ENCODE measurements at places on chromosomes 6 and 20.

DNA sequence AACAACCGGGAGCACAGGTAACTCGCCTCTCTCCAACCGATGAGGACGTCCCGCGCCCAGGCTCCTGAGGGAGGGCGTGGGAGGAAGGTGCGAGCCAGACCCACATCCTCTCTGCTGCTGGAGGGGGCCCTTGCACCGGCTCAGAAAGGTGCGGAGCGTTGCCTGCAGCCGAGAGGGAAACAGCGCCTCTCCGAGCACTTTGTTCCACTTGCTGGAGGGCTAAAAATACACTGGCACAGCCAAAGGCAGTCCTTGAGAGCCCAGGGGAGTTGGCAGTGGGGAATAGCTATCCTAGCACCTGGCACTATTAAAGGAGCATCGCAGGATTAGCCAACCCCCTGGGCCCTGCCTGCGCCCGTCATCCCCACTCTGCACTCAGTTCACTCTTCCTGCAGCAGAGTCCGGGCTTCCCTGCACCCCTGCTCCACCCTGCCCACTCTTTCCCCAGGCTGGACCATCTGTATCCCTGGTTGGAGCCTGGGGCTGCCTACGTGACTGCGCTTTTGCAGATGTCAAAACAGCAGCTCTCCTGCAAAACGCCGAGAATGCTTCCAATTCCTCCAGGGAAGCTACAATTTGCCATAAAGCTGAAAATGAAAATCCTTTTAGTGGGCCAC is 108.9 kb downstream of the SNX5 start:
- DNase-seq, result no peak

- peak; percentile 42 for DNase-seq
These were observed 6.3 kb upstream of the TBC1D22B start for GRCh38 chr6:37251211-37251780.

DNA sequence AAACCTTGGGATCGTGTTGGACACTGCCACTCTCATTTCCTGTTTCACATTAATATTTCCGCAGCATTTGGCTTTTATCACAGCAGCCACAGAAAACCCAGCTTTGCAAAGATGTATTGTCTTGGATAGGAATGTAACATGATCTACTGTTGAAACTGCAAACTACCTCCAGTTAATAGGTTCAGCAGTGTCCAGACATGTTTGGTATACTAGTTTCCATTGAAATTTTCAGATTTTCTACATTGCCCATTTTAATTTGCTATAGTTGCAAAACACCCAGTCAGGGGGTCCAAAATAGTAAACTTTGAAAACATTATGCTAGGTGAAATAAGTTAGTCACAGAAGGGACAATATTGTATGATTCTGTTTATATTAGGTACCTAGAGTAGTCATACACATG is 3.3 kb downstream of the ANKRD6 start:
- DNase-seq, result peak; percentile 10

DNA sequence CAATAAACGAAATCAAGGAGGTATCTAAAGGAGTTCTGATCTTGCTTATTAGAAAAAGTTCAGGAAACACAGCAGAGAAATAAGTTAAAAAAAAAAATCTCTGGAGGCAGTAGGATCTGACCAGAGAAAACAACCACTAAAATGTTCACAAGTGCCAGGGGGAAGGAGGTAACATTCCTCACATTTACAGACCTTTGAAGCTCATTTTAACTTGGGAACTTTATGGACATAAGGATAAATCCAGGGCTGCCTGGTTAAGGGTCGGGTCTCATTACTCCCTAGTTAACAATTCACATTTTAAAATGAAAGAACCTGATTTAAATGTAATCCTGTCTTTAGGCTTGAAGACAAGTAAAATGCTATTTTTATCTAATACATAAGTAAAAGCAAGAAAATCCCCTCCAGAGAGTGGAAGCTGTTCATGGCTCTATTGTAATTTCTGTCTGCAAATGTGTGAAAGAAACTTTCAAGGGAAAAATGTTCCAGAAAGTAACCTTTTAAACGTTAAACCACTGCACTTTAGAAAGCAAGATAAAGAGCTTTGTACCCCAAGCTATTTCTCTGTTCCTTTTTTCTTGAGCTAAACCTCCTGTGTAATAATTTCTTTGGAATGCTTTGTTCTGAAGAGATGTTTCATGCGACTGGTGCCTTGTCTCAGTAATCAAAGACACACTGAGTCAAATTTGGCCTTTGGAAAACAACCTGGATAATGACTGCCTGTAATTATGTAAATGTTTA is 38.2 kb downstream of the MYLIP start:
- peak; percentile 26 for DNase-seq

- no peak for DNase-seq
These were observed 142.2 kb downstream of the CDH4 start for GRCh38 chr20:61394088-61394799.

DNA sequence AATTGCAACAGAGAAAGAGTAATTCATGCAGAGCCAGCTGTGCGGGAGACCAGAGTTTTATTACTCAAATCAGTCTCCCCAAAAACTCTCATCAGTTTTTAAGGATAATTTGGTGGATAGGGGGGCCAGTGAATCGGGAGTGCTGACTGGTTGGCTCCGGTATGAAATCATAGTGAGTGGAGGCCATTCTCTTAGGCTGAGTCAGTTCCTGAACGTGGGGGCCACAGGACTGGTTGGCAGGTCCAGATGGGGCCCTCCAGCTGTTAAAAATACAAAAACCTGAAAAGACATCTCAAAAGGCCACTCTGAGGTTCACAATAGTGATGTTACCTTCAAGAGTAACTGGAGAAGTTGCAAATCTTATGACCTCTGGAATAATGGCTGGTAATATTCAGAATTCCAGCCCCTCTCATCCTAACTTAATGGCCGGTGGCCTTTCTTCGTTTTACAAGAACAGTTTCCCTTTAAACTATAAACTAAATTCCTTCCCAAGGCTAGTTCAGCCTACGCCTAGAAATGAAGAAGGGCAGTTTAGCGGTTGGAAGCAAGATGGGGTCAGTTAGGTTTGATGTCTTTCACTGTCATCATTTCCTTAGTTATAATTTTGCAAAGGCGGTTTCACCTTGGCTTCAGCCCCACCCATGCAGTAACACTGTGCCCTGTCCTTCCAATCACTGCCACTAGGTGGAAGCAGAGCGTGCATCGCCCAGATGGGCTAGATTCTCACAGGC is 6.8 kb upstream of the MICA start:
- peak; percentile 94 for DNase-seq

DNA sequence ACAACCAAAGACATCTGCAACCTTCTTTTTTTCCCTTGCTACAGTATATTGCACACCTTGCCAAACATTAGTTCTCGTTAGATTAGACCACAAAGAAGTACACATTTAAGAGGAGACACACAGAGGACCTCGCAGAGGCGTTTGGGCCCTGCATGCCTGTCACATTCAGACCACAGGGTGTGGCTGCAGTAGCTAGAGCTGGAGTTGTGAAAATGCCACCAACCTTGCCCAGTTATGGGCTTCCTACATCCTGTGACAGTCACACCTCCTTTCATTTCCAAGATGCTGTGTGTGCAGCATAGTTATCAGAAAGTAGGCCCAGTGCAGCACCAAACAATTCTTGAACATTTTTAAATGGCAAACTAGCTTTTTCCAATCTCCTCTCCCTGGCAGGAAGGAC is 2.4 kb downstream of the SYNE1 start:
- DNase-seq, result no peak

- no peak for DNase-seq
These were observed 26.2 kb downstream of the FOXF2 start for GRCh38 chr6:1415416-1416063.

DNA sequence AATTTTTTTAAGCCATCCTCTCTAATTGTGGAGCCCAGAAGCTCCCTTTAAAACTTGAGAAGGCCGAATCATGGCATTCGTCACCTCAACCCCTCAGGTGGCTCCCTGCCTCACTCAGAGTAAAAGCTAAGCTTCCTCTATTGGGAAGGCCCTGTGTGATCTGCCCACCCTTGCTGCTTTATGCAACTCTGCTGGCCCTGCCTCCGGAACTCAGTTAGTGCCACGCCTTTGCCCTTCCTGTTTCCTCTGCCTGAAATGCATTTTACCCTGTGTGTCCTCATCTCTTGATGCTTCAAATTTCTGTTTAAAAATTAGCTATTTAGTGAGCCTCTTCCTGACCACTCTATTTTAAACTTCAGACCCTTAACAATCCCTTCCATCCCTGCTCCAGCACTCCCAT is 5.7 kb downstream of the PACRG start:
- DNase-seq, result no peak

Measured in adipocyte (in vitro differentiated cells).